Calu3 (cell line): ENCODE measurements at places on chromosomes 2 and 18. TPM values are rescaled to one million over a fixed set of nuclear protein-coding genes. Genes with fewer than 3 reads are reported as not detected.

- no peak for DNase-seq
Measured at GRCh38 chr2:237639052-237639835, 11.9 kb downstream of the LRRFIP1 start.

Gene GPR39
- 24.1 and 24.9 TPM in 2 replicates for total RNA-seq

DNA sequence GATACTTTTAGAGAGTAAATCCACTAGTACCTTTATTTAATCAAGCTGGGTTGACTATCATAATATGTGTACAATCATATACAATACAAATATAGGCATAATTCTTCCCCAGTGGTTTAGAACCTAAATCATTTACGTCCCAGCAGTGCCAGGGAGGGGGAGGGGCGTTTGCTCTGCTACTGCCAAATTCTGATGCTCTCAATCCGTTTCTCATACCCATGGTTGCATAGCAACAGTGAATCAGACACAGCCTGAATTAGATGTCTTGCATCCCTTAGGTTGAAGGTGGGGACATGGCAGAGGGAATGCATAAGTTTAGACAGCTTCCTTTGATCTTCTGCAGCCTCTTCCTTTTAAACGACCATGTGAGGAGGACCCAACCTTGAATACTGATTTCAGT lies 135.4 kb downstream of the ABCA12 start:
- DNase-seq = no peak

Gene NEB
- total RNA-seq = 27.5 and 50.0 TPM in 2 replicates

Gene PSMA8
- not detected in 2 replicates for total RNA-seq

Gene RTP5
- not detected in 2 replicates for total RNA-seq

Gene ST6GAL2
- not detected in 2 replicates for total RNA-seq

Gene COQ10B
- 28.8 and 32.8 TPM in 2 replicates for total RNA-seq

GRCh38 chr2:84844141-84844540 lies 36.7 kb downstream of the TRABD2A start:
- no peak for DNase-seq

GRCh38 chr2:232273903-232274643 lies 104.5 kb upstream of the ALPP start:
- no peak for DNase-seq

GRCh38 chr18:32595832-32596231 lies 125.2 kb upstream of the GAREM1 start:
- DNase-seq = no peak

GRCh38 chr18:61589724-61590065 lies 256.5 kb downstream of the CDH20 start:
- DNase-seq = no peak

GRCh38 chr2:219957820-219958219 lies 330.4 kb downstream of the SLC4A3 start:
- no peak for DNase-seq

Gene SETBP1
- 5.3 and 6.0 TPM in 2 replicates for total RNA-seq

DNA sequence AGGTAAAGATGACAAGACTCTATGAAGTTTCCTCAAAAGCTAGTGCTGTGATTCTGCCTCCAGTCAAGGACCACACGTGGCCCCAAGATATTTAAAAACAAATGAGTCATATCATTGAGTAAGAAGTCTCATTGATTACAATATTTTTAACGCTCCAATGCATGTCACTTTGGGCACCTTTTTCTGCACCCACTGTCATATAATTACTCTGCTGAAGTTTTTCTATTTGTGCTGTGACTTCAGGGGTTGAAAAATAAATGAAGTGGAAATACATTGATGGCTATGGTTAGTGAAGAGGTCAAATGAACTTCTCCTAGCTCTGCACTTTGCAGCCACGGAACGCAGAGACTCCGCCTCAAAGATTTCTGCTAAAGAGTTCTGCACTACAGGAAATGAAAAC lies 344.3 kb upstream of the KYNU start:
- no peak for DNase-seq

- no peak for DNase-seq
Measured at GRCh38 chr2:169329688-169330554, 32.4 kb downstream of the LRP2 start.

GRCh38 chr2:10300328-10300920 lies 2.3 kb upstream of the HPCAL1 start:
- no peak for DNase-seq

DNA sequence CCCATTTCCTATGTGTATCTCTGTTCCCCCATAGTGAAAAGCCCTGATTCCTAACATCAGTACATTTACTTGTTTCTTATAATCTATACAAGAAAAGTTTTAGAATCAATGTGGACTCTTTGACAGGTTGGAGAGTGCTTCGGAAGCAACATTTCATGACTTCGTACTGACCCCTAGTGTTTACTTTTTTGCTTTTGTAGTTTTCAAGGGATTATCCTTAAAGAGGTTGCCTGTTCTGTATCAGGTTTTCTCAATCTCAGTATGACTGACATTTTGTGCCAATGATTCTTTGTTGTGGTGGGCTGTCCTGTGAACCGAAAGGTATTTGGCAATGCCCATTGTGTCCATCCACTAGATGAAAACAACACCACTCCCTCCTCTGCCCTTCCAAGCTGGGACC lies 43.3 kb upstream of the SERPINB2 start:
- DNase-seq = peak; percentile 6

Gene ASXL3
- 0.07 and 0.47 TPM in 2 replicates for total RNA-seq

- no peak for DNase-seq
Measured at GRCh38 chr18:49874238-49874637, 60.9 kb upstream of the ACAA2 start.

DNA sequence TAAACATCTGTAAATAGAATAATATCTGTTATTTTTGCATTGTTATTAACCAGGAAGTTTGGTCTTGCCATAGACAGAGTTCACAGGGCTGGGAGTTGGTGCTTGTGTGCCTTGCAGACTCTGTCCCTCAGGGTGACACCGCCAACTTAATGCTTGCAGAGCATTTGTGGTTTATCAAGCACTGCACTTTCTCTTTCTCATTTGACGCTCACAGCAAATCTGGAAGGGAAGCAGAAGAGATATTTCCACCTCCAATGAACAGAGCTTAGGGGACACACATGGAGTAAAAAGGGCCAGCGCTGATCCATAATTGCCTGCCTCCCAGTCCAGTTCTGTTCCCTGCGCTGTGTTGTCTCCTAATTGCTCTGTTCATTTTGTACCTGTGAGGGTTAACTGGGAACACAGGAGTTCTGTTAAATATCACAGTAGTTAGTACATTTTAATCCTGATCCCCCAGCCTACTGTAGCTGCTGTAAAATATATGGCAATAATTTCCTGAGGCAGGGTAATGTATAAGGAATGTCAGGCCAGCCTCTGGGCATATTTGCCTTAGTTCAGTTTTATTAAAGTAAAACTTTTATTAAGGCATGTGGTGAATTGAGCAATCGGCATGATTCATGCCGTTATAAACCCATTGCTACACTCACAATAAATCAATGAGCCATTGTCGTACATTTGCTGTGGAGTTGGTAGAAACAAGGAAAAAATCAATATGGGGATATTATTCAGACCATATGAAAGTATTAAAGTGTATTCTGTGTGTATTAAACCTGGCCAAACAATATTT lies 182.5 kb upstream of the OSR1 start:
- peak; percentile 55 for DNase-seq

Gene PROM2
- 24.7 and 29.9 TPM in 2 replicates for total RNA-seq
